ENCODE measurements at places on chromosomes 12 and 14.

DNA sequence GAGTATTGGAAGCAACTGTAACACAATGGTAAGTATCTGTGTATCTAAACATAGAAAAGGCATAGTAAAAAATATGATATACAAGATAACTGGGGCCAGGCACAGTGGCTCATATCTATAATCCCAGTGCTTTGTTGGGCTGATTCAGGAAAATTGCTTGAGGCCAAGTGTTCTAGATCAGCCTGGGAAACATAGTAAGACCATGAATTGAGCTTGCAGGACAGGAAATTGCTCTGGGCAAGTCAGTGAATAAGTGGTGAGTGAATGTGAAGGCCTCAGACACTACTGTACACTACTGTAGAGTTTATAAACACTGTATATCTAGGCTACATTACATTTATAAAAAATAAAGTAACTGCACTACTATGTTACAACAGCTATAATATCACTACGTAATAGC lies 75.2 kb downstream of the GPR135 start:
- DNase-seq = no peak

DNA sequence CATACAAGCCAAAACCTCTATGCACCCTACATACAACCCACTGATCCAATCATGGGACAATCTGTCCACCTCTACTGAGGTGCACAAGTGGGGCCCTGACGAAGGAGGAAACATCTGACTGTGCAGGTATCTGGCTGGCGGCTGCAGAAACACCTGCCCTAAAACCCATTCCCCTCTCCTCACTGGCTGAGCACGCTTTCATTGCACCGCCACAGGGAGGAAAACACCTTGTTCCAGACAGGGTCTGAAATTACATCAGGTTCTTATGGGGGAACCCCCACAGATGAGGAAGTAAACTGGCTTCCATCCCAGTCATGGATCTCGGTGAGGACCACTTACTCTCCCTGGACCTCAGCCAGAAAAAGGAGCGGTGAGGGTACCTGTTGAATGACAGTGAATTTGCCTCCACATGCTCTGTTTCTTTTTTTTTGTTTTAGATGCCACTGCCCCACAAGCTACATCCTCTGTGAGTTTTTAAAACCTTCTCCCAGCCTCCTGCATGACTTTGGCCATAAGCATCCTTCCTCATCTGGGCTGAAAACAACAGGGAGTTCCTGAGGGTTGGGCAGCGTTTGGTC lies 23.8 kb upstream of the DGLUCY start:
- DNase-seq = no peak

- no peak for DNase-seq
Measured at GRCh38 chr14:89936654-89937185, 17.8 kb downstream of the EFCAB11 start.

GRCh38 chr12:65209655-65210043 lies 40.3 kb downstream of the LEMD3 start:
- DNase-seq = no peak

DNA sequence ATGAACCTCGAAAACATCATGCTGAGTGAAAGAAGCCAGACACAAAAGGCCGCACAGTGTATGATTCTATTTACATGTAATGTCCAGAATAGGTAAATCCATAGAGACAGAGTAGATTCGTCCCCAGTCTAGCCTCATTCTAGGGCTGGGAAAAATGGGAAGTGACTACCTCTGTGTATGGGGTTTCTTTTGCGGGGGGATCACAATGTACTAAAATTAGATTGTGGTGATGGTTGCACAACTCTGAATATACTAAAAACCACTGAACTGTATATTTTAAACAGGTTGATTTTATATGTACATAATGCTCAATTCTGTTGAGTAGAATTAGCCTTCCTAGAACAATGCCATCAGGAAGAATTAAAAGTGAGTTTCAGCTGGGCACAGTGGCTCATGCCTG lies 6.3 kb upstream of the RILPL2 start:
- DNase-seq = no peak

DNA sequence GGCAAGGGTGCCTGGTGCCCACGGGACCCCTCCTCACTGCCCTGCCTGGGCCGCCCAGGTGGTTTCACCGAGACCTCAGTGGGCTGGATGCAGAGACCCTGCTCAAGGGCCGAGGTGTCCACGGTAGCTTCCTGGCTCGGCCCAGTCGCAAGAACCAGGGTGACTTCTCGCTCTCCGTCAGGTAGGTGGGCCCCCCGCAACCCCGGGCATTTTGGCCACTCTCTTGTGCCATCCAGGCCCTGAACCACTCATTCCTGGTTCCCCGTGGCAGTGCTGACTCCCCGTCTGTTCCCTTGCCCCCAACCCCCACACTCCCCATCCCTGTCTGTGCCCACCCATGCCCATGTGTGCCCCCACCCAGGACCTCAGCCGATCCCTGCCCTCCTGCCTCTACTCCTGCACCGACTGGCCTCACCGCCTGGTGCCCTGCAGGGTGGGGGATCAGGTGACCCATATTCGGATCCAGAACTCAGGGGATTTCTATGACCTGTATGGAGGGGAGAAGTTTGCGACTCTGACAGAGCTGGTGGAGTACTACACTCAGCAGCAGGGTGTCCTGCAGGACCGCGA lies 480 bp downstream of the PTPN6 start:
- no peak for DNase-seq

DNA sequence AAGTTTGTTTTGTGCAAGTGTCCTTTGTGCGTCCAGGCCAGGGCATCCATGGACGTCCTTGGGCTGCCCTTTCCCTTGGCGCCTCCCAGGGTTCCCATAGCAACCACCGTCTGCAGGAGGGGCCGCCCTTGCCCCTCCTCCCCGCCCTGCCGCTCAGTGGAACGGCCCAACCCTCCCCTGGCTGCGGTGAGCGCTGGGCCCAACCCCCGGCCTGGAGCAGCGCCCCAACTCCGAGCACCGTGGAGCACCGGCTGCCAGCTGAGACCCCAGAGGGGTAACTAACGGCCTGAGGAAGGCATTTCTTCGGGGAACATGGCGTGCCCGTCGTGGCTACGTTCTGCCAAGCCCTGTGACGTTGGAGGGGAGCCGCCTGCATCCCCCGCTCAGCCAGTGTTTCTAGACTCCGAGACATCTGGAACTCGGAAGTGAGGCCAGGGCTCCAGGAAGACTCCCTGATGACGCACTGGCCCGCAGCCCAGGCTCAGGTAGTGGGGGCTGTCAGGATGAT lies 5.3 kb upstream of the ACACB start:
- DNase-seq = peak; percentile 79

DNA sequence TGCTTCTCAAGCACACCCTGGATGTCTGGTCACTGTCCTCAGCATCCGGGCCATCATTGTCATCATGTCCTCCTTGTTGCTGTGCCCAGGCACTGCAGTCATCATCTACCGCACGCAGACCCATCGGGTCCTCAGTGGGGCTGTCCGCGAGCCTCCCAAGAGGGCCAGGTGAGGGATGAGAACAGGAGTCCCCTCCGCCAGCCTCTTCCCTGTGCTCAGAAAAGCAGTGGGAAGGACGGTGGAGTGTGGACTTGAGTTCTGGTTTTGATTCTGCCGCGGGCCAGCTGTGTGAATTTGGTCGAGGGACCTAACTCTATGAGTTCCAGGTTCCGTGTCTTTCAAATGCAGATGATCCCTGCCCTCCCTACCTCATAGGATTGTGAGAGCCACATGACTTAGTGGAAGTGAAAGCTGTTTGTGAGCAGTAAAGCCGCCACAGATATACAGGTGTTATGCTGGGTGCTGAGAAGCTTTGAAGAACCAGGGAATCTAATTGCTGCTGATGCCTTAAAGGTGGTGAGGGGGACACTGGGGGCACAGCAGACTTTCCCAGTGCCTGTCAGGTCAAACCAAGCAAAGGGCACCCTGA lies 122.9 kb upstream of the RAP1B start:
- DNase-seq = no peak

- DNase-seq = peak; percentile 88
Measured at GRCh38 chr12:30725739-30726138, 29.0 kb downstream of the CAPRIN2 start.

GRCh38 chr14:50366115-50366514 lies 30.6 kb downstream of the CDKL1 start:
- no peak for DNase-seq

GRCh38 chr12:38689704-38690103 lies 215.7 kb downstream of the CPNE8 start:
- peak; percentile 40 for DNase-seq

- DNase-seq = peak; percentile 75
Measured at GRCh38 chr12:6613015-6613775, 6.0 kb upstream of the CHD4 start.

DNA sequence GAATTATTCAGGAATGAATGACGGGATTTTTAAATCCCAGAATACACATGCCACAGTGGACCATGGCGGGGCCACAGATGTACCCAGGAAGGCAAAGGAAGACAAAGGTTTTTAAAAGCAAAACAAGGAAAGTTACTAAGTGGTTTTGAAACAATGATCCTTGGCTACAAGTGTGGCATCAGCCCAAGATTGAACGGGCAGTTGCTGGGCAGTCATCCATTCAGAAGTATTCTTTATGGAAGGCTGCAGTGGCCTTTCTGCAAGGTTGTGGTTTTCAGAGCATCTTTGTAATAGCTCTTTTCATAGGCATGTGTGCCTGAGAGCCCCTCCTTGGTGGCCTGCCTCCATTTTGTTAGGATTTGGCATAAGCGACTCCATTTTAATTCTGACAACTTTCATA lies 13.4 kb upstream of the IFI27 start:
- DNase-seq = no peak

GRCh38 chr14:56745097-56745496 lies 65.2 kb downstream of the OTX2 start:
- no peak for DNase-seq

DNA sequence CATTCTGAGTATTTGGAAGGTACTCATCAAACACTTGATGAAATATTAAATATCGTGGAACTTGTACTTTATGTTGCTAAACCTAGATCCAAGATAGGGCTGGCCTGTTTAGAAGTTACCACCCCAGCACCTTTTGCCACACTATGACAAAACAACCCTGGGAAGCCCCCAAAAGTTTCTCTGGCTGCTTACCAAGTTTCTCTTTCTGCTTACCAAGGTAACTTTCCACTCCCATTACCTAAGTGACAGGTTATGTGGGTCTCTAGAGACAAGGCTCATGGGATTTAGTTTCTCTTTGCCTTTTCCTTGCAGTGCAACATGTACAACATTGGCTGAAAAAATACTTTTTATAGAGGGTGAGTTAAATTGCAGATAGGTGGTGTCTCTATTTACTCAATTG lies 28.9 kb upstream of the PPM1A start:
- no peak for DNase-seq

GRCh38 chr12:19988001-19988400 lies 380.3 kb upstream of the PDE3A start:
- DNase-seq = peak; percentile 33

- DNase-seq = no peak
Measured at GRCh38 chr12:49461221-49461620, 77.6 kb upstream of the KCNH3 start.

DNA sequence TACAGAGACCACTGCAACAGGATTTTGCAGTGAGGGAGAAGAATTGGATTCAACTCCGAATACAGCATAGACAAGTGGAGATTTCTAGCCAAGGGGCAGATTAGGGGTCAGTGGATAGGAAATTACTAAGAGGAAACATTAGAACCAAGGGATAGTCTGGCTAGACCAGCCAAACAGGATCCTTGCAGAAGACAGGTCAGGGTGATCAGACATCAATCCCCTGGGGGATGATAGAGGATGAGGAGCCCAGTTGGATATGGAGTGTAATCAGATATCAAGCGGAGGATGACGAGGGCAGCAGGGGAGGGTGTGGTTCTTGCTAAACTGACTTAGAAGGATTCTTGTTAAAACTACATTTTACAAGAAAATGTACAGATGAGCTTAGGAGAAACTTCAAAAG lies 424.4 kb downstream of the DAD1 start:
- no peak for DNase-seq

GRCh38 chr12:49661191-49661590 lies 37.8 kb downstream of the PRPF40B start:
- DNase-seq = no peak

DNA sequence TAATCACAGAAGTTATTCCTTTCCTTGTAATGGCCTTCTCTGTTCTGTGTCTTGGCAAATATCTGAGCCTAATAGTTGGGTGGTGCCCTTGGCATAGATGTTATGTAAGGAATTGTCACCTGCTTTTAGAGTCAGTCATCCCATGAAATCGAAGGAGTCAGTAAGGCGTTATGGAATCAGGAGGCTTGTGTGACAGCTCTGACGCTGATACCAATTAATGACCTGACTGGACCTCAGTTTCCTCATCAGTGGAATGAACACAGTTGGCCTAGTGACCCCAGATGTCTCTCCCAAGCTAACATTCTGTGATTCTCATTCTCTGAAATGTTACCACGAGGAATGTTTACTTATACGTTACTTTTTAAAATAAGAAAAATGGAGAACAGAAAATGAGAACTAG lies 32.1 kb downstream of the TXNRD1 start:
- no peak for DNase-seq

- DNase-seq = peak; percentile 84
Measured at GRCh38 chr12:27592548-27592947, 68.5 kb downstream of the PPFIBP1 start.

- DNase-seq = no peak
Measured at GRCh38 chr12:31853977-31854376, 105.2 kb upstream of the RESF1 start.

- DNase-seq = peak; percentile 34
Measured at GRCh38 chr14:39050389-39050788, 52.6 kb downstream of the SEC23A start.

- no peak for DNase-seq
Measured at GRCh38 chr14:69631509-69631908, 20.1 kb downstream of the SUSD6 start.

GRCh38 chr12:104971306-104971705 lies 13.2 kb upstream of the SLC41A2 start:
- DNase-seq = no peak

GRCh38 chr14:67331368-67332125 lies 28.1 kb downstream of the ATP6V1D start:
- no peak for DNase-seq

DNA sequence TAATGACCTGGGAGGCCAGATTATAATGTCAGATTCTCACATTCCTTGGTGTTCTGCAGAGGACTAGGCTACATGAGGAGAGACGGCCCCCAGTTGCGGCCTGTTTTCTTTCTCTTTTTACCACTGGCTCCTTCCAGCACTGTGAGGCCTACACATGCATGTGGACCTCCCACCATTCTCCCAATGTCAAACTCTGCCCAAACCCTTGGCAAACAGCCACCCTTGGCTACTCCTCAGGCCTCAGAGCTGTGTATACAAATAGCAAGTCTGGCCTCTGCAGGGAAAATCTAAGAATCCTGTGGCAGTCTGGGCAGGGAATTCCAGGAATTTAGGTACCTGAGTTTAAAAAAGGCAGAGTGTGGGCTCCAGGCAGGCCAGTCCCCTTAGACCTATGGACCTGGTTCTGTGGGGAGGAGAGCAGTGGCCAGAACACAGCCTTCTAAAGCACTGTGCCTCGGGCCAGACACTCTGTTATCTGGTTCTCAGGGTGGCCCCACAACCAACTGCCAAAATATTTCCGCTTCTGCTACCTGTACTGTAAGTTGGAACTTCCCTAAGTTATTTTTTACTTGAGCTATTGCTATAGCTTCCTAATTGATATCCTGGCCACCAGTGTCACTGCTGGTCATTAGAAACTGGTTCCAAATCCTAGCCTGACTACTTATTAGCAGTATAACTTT lies 19.9 kb upstream of the NEDD1 start:
- peak; percentile 96 for DNase-seq
